HS-5 (cell line): ENCODE measurements at places on chromosomes 2 and 18.

- DNase-seq, result no peak
These were observed 117.3 kb downstream of the GALR1 start for GRCh38 chr18:77366720-77367641.

DNA sequence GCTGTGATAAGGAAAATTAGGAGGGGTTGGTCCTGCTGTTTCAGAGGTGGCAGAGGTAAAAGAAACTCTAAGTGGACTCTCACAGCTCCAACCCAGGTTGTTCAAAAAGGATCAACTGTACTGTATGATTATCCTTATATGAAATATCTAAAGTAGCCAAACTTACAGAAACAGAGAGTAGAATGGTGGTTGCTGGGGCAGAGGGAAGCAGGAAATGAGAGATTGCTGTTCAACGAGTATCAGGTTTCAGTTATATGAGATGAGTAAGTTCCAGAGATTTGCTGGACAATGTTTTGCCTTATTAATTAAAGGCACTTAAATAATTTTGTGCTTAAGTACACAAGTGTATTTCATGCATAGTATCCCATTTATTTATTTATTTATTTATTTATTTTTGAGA lies 972.0 kb upstream of the LRRTM1 start:
- no peak for DNase-seq

DNA sequence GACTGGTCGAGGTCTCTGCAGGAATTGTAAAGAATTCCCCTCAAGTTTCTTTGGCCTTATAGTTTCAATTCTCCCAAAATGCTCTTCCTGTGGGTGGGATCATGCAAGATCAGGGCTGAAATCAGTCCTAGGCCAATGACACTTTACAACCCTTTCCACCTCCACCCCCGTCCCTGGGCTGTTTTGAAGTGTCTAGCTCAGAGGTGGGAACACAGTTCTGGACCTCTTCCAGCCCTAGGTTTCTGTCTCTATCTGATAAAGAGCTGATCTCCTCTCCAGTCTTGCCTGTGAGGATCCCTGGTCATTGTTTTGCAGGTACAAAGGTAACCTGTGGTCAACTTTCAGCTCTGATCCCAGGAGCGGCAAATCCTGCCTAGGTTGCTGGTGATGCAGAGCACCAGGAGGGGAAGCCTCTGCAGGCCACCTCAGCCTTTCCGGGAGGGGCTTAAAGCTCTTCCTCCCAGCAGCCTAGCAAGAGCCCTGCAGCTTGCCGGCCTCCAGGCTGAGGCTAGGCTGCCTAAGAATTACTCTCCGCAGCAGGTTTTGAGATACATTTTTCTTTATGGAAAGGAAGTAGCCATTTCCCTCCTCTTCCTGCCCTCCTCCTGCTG lies 69.8 kb upstream of the WIPF1 start:
- no peak for DNase-seq

GRCh38 chr2:206693399-206694137 lies 24.6 kb downstream of the DYTN start:
- DNase-seq, result peak; percentile 49

DNA sequence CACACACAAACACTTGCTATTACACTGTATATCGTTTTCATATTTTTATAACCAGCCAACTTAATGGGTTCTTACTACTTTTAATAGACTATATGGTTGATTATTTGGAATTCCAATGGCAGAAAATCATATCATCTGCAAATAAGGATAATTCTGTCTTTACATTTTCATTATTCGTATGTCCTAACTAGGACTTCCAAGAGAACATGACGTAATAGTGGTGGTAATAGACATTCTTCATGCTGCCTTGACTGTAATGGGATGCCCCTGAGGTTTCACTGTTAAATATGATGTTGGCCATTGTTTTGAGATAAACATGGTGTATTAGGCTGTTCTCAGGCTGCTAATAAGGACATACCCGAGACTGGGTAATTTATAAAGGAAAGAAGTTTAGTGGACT lies 45.2 kb downstream of the DYNAP start:
- DNase-seq, result no peak

DNA sequence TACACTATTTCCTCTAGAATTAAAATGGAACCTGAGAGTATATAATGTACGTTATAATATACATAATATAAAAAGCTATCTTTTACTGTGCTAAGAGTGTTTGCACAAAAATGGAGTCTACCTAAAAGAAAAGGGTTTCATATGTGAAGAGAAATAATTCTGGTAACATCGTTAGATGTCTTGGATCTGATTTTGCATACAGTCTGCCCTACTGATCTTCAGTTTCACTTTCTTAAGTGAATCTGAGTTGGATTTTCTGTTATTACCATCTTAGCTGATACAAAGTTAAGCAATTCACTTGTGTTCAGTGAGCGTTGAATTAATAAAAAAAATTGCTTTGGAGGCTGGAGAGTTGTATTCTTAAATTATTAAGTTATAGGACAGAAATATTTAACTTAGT lies 502.1 kb upstream of the TMEFF2 start:
- DNase-seq, result no peak

DNA sequence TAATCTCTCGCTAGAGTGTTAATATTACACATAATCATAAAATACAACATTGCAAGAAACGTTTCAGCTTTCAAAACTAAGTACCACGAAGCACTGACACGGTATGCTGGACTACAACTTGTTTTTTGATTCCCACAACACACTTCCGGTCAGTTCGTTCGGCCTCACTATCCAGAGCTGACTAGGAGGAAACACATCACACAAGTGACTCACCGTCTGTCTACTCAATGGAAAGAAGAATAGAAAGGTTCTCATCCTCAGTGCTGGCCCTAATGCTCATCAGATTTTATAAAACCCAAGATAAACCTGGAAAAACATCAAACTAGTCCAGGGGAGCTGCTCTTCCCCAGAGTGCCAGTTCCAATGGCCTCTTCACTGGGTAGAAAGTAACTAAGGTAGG lies 42.9 kb downstream of the ZNF385B start:
- DNase-seq, result no peak

- DNase-seq, result no peak
These were observed 49.1 kb downstream of the LOXHD1 start for GRCh38 chr18:46607926-46608325.

- DNase-seq, result no peak
These were observed 2.8 kb upstream of the KLHL14 start for GRCh38 chr18:32775628-32776027.

GRCh38 chr2:22729466-22729865 lies 655.5 kb upstream of the KLHL29 start:
- no peak for DNase-seq

DNA sequence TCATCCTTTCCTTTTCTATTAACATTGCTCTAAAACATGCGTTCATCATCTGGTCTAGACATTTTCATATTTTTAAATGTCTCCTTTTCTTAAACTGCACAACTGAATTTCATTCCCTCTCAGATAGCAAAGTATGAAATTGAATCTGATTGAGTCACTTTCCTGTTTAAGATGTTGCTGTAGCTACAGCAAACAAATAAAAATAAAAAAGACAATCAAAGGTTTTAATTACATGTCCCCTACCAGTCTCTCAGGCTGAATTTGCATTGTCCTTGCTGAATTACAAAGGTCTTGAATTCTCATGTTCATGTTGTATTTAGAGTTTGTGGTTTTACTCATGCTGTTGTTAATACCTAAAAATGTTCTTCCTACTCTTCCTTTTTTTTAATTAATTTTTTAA lies 537.9 kb upstream of the LRATD1 start:
- DNase-seq, result no peak

DNA sequence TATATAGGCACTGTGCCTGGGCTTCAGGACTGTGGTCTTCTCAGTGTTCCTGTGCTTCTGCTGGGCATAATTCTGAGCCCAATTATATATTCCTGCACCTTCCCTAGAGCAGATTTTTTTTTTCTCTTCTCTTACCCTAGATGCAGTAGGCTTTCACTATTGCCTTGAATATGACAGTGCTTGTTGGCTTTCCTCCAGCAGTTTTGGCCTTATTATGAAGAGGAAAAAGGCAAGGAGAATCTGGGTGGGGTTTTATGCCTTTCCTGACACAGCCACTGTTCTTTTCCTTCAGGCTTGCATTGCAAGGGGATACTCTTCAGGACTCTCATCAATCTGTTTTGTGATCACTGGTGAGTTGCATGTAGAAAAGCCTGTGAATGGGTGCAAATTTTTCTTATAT lies 221.9 kb upstream of the CELF4 start:
- DNase-seq, result no peak

DNA sequence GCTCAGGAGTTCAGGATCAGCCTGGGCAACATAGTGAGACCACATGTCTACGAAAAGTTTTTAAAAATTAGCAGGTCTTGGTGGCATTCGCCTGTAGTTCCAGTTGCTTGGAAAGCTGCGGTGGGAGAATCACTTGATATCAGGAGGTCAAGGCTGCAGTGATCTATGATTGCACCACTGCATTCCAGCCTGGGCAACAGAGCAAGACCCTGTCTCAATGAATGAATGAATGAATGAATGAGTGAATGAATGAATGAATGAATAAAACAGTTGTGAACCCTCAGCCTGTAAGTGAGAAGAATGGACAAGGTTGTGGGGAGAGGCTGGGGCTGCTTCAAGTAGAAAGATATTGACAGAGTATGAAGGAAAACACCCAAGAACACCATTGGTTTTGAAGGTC lies 48.0 kb downstream of the ARHGAP28 start:
- DNase-seq, result no peak

DNA sequence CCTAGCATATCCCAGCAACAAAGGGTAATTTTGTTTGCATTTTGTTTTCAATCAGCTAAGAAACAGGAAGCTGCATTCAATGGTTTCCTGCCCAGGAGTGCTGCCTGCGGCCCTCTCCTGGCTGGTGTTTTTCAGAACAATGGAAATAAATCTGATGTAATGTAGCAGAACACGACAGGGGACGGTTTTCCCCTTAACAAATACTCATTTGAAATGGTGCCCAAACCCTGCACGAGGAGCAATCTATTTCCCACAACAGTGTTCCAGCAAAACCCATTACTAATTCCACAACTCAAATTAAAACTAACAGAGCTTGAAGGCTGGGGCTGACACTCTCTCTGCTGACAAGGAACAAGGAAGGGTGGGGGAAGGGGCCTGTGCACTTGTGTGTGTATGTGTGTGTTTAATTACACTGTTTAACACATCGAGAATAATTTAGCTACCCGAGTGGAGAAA lies 8.7 kb downstream of the CAPN13 start:
- DNase-seq, result no peak

DNA sequence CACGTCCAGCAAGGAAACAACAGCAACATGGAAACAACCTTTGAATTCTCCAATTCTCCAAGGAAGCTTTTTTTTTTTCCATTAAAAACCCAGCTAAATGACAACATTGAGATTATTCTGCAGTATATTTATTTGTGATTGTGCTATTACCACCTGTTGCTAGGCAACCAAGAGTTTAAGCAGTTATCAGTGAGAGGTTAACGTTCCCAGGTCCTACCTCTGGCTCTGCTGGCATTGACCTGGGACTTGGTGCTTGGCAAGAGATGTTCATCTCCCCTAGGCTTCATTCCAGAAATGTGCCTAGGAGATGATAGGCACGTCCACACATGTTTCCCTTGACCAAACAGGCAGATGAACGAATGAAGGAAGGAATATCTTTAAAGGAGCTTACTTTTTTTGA lies 157.0 kb downstream of the TDRD15 start:
- DNase-seq, result no peak

DNA sequence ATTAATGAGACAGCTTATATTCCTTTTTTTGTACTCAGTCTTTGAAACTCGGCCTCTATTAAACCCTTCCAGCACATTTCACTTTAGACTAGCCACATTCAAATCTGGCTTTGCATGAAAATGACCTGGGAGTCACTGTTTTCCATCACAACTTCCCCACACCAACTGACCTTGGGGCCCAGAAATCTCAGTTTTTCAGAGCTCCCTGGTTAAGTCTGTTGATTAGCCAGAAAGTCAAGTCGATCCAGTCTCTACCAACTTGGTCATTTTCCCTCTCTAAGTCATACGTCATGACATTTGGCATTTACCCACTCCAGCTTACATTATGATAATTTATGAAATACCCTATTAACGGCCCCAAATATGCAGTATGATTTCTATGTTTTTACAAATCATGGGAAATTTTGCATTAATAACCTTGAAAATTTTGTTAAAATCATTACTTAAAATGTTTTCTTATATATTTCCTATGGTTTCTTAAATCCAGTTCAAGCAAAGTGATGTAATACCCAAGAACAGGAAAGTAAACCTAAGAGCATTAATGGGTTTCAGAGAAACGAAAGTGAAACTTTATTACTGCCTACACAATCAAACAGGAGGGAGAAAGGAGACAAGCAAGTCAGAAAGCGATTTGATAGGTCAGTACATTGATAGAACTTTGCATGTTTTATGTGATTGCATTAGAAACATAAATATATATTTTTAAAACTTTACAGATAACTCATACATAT lies 77.1 kb downstream of the SPATS2L start:
- no peak for DNase-seq

- DNase-seq, result peak; percentile 73
These were observed 35.7 kb downstream of the FEZ2 start for GRCh38 chr2:36562240-36562639.

DNA sequence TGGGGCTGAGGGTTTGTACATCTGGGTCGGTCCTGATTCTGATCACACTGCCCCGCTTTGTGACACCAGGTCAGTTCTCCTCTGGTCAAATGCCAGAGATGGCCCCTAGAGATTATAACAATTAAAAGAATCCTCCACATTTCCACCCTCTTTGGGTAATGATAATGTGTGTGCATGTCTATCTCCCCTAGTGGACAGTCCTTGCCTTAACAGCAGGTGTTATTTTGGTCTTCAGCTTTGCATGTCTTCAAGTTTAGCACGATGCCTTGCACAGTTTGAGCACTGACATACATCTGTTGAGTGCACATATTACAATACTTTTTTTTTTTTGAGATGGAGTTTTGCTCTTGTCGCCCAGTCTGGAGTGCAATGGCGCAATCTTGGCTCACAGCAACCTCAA lies 25.7 kb upstream of the COX7A2L start:
- DNase-seq, result no peak

GRCh38 chr2:17719562-17720371 lies 33.8 kb downstream of the SMC6 start:
- DNase-seq, result no peak

DNA sequence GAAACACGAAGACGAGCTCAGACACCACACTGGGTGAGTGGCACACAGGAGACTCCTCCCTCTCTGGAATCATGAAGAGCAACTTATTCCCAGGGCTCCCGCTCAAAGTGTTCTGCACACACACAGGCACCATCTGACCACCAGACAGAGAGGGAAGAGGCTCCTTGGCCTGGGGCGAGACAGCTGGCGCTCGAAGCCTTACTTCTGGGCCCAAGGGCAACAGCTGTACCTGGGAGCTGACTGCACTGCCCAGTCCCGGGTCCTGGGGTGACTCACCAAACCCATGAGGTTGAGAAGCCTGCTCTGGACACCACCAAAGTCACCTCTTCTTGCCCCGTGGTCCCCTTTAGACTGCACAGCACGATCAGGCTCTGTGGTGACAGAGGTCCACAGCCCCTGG lies 42.4 kb downstream of the ADCY3 start:
- DNase-seq, result no peak

- peak; percentile 35 for DNase-seq
These were observed 9.8 kb upstream of the ERBB4 start for GRCh38 chr2:212548455-212548819.
